Left lobe of liver (tissue), 2 donors: ENCODE measurements at places on chromosomes 4 and X.

- DNase-seq = no peak
These were observed 318.6 kb upstream of the FAT1 start for GRCh38 chr4:187042251-187042650.

- DNase-seq = no peak
These were observed 149.3 kb downstream of the SPRY1 start for GRCh38 chr4:123545667-123546572.

- DNase-seq = no peak
These were observed 127.7 kb upstream of the RPS6KA3 start for GRCh38 chrX:20394451-20394850.

DNA sequence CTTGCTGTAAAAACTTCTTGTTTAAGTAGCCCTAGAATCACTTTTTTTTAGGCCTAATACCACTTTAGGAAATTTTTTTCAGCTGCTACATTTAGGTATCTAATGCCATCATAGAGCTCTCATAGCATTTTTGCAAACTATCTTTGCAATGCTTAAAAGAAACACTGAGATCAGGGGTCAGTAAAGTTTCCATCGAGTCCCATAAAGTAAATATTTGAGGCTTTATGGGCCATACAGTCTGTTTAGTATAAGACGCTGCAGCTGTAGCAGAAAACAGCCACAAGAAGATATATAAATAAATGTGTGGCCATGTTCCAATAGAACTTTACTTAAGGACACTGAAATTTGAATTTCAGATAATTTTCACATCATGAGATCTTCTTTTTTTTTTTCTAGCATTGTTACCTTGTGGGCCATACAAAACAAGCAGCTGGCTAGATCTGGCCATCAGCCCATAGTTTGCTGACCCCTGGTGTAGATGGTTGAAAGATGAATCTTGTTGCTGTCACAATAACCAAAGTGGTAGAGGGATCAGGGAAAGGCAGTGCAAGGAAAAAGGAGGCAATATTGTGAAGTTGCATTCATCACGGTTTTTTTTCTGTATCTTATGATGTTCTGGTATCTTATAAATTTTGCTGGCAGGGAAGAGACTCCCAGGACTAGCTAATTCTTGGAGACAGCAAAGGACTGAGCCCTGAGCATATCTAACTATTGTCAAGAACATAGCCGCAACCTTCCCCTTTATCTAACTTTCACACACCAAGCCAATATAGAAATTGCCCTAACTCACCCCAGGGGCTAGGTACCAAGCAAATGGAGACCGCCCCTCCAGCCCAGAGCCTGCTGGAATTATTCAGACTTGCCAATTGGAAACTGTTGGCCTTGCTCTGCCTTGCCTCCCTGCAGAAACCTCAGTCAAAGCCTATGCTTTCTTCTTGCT is 46.6 kb downstream of the RASGEF1B start:
- DNase-seq = no peak

- DNase-seq = no peak
These were observed 1881.7 kb downstream of the ARAP2 start for GRCh38 chr4:34362654-34363053.

- peak; percentile 21 for DNase-seq
These were observed 2.5 kb upstream of the PPP2R2C start for GRCh38 chr4:6474705-6475457.

GRCh38 chr4:60637976-60638375 is 562.1 kb upstream of the ADGRL3 start:
- no peak for DNase-seq

GRCh38 chrX:104411800-104412199 is 154.2 kb upstream of the IL1RAPL2 start:
- no peak for DNase-seq

GRCh38 chr4:7424553-7425111 is 10.1 kb downstream of the PSAPL1 start:
- DNase-seq = peak; percentile 22

- no peak for DNase-seq
These were observed 112.2 kb upstream of the ENPP6 start for GRCh38 chr4:184329659-184330400.

- DNase-seq = no peak
These were observed 9.3 kb upstream of the NAT8L start for GRCh38 chr4:2049811-2050210.

- DNase-seq = no peak
These were observed 307 bp upstream of the ATRX start for GRCh38 chrX:77786365-77786680.

DNA sequence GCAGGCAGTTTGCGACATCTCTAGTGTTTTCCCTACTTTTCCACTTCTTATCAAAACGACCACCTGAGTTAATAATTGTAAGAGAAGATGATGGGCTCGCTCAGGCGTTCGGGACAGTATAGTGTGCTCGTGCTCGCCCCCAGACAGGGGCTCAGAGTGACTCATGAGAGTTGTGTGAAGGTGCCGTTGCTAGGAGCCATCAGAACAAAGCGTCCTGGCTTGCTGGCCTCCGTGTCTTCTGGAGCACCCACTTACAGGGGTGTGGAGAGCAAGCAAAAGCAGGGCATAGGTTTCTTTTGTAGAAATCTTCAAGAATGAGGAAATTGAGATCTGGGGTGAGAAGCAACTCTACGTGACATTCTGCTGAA is 73.0 kb upstream of the ADGRG2 start:
- DNase-seq = no peak

- no peak for DNase-seq
These were observed 75.5 kb downstream of the GATB start for GRCh38 chr4:151685303-151685702.

GRCh38 chr4:26105337-26105736 is 191.3 kb downstream of the SMIM20 start:
- no peak for DNase-seq

GRCh38 chr4:57064811-57065711 is 45.1 kb downstream of the IGFBP7 start:
- DNase-seq = no peak

DNA sequence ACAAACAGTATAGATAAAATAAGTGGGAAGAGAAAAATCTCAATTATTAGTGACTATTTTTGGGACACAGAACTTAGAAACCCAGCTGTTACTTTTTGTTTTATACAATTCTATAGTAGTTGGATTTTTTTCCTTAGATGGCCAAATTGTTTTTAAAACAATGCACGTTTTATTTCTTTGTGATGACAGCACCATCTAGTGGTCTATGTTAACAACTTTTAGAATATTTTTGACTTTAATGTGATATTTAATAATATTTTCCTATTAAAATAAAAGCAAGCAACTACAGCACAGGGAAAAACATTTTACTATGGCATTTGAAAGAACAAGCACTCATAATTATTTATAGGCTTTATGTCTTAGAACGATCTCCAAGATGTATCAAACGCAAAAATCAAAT is 5.6 kb upstream of the SMIM31 start:
- DNase-seq = no peak

GRCh38 chr4:155741546-155741945 is 17.3 kb upstream of the GUCY1B1 start:
- no peak for DNase-seq

DNA sequence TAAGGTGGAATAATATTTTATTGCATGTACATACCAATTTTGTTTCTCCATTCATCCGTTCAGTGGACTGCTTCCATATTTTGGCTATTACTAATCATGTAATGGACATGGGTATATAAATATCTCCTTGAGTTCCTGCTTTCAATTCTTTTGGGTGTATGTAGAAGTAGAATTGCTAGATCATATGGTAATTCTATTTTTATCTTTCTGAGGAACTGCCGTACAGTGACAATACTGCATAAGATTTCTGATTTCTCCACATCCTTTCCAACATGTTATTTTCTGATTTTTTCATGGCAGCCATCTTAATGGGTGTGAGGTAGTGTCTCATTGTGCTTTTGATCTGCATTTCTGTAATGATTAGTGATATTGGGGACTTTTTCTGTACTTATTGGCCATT is 19.2 kb downstream of the ALPK1 start:
- DNase-seq = no peak

- DNase-seq = no peak
These were observed 342.9 kb downstream of the MAGEB5 start for GRCh38 chrX:26558719-26559386.

DNA sequence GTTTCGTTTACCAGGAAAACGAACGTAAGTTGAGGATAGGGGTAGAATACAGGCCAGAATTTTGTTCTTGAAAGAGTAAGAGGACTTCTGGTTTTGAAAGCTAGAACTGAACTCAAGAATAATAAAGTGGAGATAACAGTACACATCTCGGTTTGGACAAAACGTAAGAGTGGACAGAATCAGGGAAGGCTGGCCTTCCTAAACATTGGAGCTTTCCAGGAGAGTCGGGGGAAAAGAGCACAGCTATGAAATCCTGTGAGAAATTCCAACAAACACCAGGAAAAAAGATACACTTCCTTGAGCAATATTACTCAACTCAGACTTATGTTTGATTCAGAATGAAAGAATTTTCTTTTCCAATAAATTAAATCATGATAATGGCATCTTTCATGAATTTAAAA is 1.2 kb downstream of the CTSO start:
- no peak for DNase-seq

- no peak for DNase-seq
These were observed 124.1 kb upstream of the AFF2 start for GRCh38 chrX:148376342-148376741.

- DNase-seq = no peak
These were observed 10.5 kb upstream of the TLR3 start for GRCh38 chr4:186058253-186058979.

DNA sequence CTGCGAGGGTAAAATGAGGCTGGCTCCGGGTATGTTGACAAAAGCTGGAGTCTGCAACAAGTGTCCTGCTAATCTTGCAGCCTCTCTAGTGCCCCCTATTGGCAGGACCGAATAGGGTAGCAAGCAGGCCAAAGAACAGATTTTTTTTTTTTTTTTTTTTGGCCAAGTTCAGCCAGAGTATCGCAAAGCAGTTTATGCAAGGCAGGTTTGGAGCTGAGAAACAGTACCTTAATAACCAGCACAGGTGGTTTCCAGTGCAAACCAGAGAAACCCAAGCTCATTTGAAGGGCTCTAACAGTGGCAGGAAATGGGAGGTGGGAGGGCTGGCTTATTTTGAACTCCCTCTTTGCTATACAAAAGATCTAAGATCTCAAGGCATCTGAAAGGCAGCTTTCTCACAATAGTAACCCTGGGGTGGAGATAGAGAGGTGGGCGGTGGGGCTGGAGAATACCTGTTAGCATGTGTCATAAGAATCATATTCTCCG is 38.2 kb upstream of the OCIAD2 start:
- DNase-seq = no peak

- DNase-seq = no peak
These were observed 92.7 kb downstream of the SYNPO2 start for GRCh38 chr4:118981171-118981838.
